ENCODE measurements at places on chromosomes 7 and 10.

DNA sequence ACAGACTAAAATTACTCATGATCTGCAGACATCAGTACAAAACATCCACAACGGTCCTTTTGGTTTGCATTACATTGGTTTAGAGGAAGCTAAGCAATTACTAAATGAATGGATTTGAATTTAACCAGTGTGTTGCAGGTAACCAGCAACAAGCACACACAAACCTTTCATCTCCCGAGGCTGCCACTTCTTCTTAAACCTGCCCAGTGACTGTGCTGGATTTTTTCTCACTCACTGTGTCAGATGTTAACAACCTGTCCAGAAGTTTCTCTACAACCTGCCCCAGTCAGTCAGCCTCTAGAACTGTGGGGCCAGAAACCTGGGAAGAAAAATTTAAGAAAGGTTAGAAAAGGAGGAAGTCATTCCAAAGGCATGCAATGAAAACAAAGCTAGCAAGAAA is 2.4 kb upstream of the MEOX2 start:
- no peaks in the 10 kb centered on the region for H3K36me3 ChIP-seq
- DNase-seq, result no peak
- no peak overlapping the region for H3K4me3 ChIP-seq

DNA sequence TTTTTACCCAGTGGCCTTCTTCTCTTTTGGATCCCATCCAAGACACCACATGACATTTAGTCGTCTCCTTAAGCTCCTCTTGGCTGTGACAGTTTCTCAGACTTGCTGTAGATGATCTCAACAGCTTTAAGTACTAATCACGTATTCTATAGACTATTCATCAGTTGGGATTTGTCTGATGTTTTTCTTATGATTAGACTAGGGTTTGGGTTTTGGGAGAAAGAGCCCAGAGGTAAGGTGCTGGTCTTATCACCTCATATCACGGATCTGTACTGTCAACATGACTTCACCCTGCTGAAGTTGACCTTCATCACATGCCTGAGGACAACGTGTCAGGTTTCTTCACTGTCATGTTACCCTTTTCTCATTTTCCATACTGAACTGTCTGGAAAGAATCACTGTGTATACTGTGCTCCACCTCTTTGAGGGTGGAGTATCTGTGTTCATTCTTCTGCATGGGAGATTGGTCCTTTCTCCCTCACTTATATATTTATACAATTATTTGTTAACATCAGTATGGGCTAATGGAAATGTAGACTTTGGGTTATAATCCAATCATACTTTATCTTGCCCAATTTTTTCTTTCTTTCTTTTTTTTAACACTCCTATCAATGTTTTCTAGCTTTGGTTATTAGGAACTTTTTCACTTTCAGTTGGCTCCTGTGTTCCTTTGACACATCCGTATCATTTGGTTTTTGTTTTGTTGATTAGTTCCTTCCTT is 6.4 kb upstream of the HKDC1 start:
- no peak overlapping the region for H3K27ac ChIP-seq
- H3K4me1 ChIP-seq, result peaks cover 38% of the 10 kb centered on the region
- DNase-seq, result no peak
- no peak overlapping the region for H3K4me3 ChIP-seq

DNA sequence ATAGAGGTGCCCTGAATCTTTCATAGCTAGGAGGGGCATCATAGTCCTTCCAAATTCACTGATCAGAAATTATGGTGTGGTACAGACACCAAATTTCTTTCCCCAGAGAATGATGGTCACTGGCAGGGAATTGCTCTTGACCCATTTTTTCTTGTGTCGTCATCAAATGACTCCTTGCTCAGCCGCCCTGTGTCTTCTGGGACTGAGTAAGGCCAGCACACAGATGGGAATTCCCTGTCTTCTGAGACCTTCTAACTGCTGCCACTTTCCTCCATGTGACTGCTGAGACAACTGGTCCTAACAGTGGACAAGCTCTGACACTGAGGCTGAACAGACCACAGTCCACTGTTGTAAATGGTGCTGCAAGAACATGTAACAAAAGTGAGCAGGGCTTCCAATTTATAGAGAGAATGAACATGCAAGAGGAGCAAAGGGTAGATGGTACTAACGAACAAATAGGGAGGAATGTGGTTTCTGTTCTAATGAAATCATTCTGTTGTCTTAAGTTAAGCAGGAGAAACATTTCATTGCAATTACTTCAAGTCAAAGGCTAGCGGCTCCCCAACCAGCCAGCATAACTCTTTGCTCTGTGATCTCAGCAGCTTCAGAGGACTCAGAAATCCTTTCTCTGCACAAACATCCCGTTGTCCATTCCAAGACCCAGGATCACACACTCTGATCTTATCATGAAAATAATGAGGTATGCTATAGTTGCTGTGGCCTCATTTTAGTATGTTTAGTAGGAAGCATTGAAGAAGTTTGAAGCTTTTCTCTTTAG is 235.9 kb upstream of the PRSS1 start:
- no peak for DNase-seq
- no peak overlapping the region for H3K27ac ChIP-seq
- no peaks in the 10 kb centered on the region for H3K36me3 ChIP-seq
- no peaks in the 10 kb centered on the region for H3K27me3 ChIP-seq
- no peak overlapping the region for H3K4me3 ChIP-seq

DNA sequence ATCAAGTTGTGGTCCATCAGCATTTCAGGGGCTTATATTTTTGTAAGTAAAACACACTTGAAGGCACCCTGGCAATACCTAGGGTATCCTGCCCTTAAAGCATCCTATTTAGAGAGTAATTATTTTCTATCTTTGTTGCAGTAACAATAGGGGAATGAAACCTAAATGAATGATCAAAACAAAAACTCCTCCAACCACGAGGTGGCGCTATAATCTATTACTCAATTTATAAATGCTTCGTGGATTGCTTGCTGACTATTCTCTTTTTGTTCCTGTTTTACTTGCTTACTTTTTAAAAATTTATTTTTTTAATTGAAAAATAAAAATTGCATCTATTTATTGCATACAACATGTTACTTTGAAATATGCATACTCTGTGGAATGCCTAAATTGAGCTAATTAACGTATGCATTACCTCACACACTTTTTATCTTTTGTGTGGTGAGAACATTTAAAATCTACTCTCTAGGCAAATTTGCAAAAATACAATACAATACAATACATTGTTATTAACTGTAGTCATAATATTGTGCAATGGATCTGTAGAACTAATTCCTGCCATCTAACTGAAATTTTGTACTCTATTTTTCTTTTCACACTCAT is 147.7 kb upstream of the BMPER start:
- no peaks in the 10 kb centered on the region for H3K36me3 ChIP-seq
- H3K4me3 ChIP-seq, result no peak overlapping the region
- no peaks in the 10 kb centered on the region for H3K27me3 ChIP-seq
- no peaks in the 10 kb centered on the region for H3K4me1 ChIP-seq

GRCh38 chr10:24255115-24255880 is 46.4 kb downstream of the KIAA1217 start:
- no peak for DNase-seq
- H3K27me3 ChIP-seq, result peaks cover 2% of the 10 kb centered on the region
- no peak overlapping the region for H3K27ac ChIP-seq
- no peaks in the 10 kb centered on the region for H3K36me3 ChIP-seq
- no peak overlapping the region for H3K4me3 ChIP-seq
- H3K4me1 ChIP-seq, result no peaks in the 10 kb centered on the region

- H3K27ac ChIP-seq, result no peak overlapping the region
- DNase-seq, result no peak
- H3K4me1 ChIP-seq, result peaks cover 4% of the 10 kb centered on the region
- H3K36me3 ChIP-seq, result peaks cover 3% of the 10 kb centered on the region
- no peaks in the 10 kb centered on the region for H3K27me3 ChIP-seq
Measured at GRCh38 chr7:27966219-27966780, 214.3 kb downstream of the JAZF1 start.
